ENCODE measurements at places on chromosomes 6 and 20. TPM values are rescaled to one million over a fixed set of nuclear protein-coding genes. Genes with fewer than 3 reads are reported as not detected.

The RIPPLY2 gene
- total RNA-seq = not detected

The COL9A3 gene
- total RNA-seq = 5.8 TPM

The RHAG gene
- total RNA-seq = not detected

DNA sequence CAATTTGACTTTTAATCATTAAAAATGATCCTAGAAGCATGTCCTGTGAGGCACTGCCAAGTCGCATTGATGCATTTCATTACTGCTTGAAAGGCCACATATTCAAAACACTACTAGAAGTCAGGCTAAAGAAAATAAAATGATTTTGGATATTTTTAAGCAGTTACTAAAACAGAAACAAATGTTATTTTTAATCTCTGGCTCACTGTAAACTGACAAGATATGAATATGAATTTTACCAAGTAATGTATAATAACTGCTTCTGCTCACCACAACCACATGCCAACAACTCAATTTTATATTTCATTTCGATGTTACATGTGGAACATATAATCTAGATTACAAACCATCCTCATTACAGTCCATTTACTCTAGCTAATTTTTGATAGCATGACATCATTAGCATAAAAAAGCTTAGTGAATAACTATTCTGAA lies 90.6 kb downstream of the ATXN1 start:
- DNase-seq = no peak

GRCh38 chr6:23106951-23107350 lies 537.6 kb downstream of the HDGFL1 start:
- DNase-seq = no peak

- DNase-seq = peak; percentile 33
These were observed 503 bp downstream of the PPDPF start for GRCh38 chr20:63520934-63521601.

GRCh38 chr6:93419304-93420162 lies at the start of gene EPHA7:
Gene EPHA7, minus strand, starts transcription at chr6:93419559. Its CDS starts 218 bp downstream, at chr6:93419341.
- peak; percentile 26 for DNase-seq

GRCh38 chr6:98847416-98847778 lies 13.0 kb downstream of the POU3F2 start:
- no peak for DNase-seq

GRCh38 chr6:3407840-3408239 lies 49.0 kb downstream of the SLC22A23 start:
- no peak for DNase-seq
